ENCODE measurements at places on chromosomes 1 and 21.

DNA sequence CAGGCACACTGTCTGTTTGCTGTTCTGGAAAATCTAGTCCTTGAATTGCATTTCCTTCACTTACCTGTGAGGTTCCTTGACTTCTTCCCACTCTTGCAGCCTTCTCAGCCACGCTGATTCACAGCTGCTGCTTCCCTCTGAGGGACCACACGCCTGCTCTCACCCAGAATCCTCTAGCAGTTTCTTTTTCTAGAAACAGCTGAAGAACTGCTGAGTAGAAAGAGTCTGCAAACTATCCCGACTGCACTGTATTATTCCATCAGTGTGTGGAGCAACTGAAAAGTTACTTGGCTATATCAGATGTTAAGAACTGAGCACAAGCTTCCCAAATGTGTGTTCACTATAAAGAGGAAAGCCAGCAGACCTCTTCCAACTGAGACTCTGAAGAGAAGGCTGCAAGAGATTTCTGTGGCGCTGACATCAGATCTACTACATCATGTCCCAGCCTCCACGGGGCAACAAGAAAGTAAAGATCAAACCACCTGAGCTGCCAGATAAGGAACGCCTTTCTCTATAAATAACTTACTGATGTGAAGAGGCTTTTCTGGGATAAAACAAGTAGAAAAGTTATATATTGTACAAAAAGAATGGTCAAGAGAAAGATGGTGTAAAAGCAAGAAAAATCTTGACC, 226.6 kb downstream of the RERE start:
- no peak for DNase-seq

DNA sequence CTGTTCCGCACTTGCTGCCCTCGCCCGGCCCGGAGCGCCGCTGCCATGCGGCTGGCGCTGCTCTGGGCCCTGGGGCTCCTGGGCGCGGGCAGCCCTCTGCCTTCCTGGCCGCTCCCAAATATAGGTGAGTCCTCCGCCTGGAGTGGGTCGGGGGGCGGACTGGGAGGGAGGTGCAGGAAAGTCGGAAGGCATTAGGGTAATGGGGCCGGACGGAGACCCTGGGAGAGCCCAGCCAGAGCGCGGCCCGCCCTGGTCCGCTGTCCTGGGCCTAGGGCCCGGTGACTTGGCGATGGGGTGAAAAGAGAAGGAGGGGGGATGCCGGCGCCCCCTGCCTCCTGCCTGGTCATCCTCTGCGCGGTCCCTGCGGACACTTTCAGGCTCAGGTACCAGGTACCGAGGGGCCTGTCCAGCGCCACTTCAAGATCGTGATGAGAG, 243 bp downstream of the ADAM15 start:
- DNase-seq = no peak

- no peak for DNase-seq
Measured at GRCh38 chr1:30420519-30421050, 302.8 kb downstream of the MATN1 start.

- DNase-seq = no peak
Measured at GRCh38 chr1:57711326-57711725, 287.5 kb upstream of the DAB1 start.

- DNase-seq = no peak
Measured at GRCh38 chr1:42127767-42128166, 25.4 kb upstream of the GUCA2B start.

DNA sequence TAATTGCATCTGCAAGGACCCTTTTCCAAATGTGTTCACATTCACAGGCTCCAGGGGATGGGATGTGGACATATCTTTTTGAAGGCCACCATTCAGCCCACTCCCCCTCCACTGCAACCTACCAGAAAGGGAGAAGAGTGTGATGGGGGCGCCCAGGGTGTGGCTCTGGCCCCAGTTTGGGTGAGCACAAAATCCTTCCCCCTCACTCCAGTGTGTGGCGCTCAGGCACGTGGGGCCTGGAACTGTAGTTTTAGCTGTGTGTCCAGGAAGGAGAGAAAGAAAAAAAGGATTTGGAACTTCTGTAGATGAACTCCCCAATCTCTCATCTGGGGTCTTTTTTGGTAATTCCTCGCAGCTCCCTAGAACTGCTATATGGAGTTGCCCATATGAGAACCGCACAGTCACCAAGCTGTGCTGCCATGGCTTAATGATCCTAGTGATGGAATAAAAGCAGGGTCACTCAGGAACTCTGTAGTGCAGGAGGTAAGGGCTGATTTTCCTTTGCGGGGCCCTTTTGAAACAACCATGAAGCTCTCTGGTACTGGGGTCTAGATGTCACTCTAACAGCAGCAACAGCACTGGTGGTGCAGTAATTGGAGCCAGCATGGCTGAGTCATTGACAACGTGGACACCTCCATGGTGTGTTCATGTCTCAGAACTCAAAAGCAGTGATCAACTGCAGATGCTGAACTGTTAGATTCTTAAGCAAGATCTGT, 17.0 kb downstream of the AGT start:
- no peak for DNase-seq

- DNase-seq = no peak
Measured at GRCh38 chr1:5721634-5722215, 270.5 kb downstream of the NPHP4 start.

DNA sequence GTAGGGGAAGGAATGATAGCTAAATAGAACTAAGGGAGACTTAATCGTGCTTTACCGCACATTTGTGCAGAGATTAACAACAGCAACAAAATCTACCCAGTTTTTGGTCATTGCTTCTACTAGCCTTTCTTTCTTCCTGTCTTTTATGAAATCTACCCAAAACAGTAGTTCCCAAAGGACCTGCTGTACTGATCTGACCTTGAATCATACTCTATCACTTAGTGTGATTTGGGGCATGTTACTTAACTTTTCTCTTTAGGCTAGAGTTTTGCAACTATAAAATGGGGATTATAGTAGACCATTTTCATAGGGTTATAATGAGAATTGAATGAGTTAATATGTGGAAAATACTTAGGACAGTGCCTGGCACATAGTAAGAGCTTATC, 30.5 kb upstream of the MACF1 start:
- DNase-seq = no peak

All from naive thymus-derived CD8-positive, alpha-beta T cell (primary cell).